Calu3 (cell line): ENCODE measurements at places on chromosomes 4 and X. TPM values are rescaled to one million over a fixed set of nuclear protein-coding genes. Genes with fewer than 3 reads are reported as not detected.

DNA sequence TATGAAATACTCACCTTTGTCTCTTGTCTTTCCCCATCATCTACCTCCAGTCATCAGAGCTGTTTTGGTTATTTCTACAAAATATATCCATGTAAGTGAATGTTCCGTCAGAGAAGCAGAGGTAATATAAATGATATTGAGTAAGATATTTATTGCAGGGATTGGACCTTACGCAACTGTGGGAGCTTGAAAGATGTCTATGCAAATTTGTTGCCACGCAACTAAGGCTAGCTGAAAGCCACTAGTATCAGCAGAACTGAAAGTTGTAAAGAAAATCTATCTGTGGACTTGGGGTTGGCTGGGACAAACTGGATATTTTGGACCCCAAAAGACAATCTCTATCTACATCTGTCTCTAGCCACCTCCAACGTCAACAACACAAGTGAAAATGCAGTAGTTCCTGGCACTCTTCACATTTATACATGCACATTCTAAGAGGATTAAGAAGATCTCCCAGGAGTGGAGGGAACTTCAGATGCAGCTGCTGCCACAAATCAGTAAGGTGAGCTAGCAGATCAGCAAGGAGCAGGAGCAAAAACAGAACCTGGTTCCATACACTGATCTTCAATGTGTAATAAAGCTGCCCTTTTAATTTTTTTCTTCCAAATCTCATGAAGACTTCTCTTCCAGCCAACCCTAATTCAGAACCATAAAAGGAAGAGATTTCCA, 8.5 kb upstream of the CCSER1 start:
- no peak overlapping the region for H3K4me3 ChIP-seq
- H3K36me3 ChIP-seq, result no peaks in the 10 kb centered on the region

DNA sequence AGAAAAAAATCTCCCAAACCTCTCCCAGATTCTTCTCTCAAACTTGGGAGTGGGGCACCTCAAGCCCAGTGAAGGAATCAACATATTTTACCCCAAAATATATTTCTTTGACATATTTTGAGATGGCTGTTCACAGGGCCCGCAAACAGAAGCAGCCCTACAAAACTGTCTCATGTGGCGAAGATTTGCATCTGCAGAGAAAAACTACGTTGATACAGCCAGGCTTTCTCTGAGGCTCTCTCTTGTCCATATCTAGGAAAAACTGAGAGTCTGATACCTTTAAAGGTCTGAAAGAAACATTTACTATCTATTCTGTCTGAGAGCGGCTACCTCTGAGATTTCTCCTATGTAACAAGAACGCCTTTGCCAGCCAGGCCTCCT, 23.3 kb upstream of the TMSB4X start:
- no peak for DNase-seq
- H3K36me3 ChIP-seq, result peaks cover 47% of the 10 kb centered on the region
- H3K27me3 ChIP-seq, result no peaks in the 10 kb centered on the region

GRCh38 chr4:109676886-109677285, 26.4 kb downstream of the CASP6 start:
- no peaks in the 10 kb centered on the region for H3K27me3 ChIP-seq
- H3K36me3 ChIP-seq, result no peaks in the 10 kb centered on the region
- no peak for DNase-seq

DNA sequence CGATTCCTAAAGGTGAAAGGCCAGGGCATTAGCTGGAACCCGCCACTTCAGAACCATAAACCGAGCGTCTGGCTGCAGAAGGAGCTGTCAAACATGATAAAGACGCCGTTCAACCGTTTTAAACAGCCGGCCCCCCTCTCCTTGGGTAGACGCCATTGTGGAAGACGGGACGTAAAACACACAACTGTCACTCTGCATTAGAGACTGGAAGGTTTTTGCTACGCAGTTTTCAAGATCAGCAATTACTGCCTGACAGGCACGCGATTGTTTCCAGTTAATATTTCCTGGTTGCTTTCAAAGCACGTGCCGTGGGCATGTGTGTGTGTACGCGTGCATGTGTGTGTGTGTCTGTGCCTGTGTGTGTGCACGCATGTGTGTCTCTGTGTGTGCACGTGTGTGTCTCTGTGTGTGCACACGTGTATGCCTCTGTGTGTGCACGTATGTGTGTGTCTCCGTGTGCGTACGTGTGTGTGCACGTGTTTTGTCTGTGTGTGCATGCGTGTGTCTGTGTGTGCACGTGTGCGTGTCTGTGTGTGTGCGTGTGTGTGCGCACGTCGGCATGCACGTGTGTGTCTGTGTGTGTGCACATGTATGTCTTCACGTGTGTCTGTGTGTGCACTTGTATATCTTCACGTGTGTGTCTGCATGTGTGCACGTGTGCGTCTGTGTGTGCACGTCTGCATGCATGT, 48.8 kb downstream of the SHOX start:
- no peak for DNase-seq
- H3K27me3 ChIP-seq, result no peaks in the 10 kb centered on the region
- peaks cover 6% of the 10 kb centered on the region for H3K36me3 ChIP-seq
- H3K27ac ChIP-seq, result no peak overlapping the region
- no peaks in the 10 kb centered on the region for H3K4me1 ChIP-seq

GRCh38 chr4:145760961-145761929, 81.3 kb downstream of the C4orf51 start:
- DNase-seq, result no peak
- H3K27me3 ChIP-seq, result no peaks in the 10 kb centered on the region
- H3K36me3 ChIP-seq, result peaks cover 11% of the 10 kb centered on the region
- H3K27ac ChIP-seq, result no peak overlapping the region
- H3K4me1 ChIP-seq, result no peaks in the 10 kb centered on the region

GRCh38 chr4:110137829-110138228, 60.6 kb downstream of the ELOVL6 start:
- H3K36me3 ChIP-seq, result no peaks in the 10 kb centered on the region
- no peak overlapping the region for H3K27ac ChIP-seq
- peaks cover 31% of the 10 kb centered on the region for H3K4me1 ChIP-seq
- H3K4me3 ChIP-seq, result no peak overlapping the region
- H3K27me3 ChIP-seq, result no peaks in the 10 kb centered on the region
- no peak for DNase-seq

DNA sequence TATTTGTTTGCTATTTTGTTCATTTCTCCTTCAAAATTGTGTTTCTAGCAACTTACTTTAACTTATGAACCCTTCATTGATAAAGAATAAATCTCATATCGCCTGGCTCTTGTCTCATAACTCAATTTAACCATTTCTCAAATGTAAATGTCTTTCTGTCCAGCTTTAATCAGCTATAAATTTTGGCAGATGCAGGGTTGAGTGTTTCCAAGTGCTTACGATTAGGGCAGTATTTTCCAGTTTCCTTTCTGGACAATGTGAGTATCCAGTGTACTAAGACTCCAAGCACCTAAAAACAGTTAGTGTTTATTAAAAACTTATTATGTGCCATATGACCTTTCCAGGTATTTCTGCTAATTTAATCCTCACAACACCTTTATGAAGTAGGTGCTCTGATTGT, 218.6 kb upstream of the GK2 start:
- no peak for DNase-seq
- H3K4me1 ChIP-seq, result no peaks in the 10 kb centered on the region

GRCh38 chrX:17021851-17022604, 75.6 kb downstream of the REPS2 start:
- no peaks in the 10 kb centered on the region for H3K36me3 ChIP-seq
- H3K4me3 ChIP-seq, result no peak overlapping the region
- no peak overlapping the region for H3K27ac ChIP-seq
- no peak for DNase-seq

DNA sequence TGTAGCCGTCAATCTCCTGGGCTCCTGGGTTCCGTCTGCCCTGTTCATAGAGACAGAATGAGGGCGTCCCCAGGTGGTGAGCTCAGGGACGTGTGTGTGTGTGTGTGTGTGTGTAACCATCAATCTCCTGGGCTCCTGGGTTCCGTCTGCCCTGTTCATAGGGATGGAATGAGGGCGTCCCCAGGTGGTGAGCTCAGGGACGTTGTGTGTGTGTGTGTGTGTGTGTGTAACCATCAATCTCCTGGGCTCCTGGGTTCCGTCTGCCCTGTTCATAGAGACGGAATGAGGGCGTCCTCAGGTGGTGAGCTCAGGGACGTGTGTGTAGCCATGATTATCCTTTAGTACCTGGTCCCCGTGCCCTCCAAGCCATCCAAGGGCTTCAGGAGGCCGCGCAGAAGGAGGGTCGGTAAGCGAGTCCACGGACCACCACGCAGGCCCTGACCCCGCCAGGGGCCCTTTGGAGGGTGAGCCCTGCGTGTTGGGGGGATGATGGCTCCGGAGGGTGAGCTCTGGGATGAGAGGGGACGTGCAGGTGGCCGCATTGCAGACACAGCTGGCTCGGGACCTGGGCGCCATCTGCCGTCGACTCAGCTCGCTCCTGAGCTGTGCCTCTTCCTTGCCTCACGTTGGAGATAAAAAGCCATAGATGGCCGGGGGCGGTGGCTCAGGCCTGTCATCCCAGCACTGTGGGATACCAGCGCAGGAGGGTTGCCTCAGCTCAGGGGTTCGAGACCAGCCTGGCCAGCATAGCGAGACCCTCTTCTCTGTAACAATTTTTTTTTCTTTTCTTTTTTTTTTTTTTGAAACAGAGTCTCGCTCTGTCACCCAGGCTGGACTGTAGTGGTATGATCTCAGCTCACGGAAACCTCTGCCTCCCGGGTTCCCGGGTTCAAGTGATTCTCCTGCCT, 5.4 kb upstream of the GTPBP6 start:
- DNase-seq, result no peak
- H3K36me3 ChIP-seq, result peaks cover 31% of the 10 kb centered on the region
- H3K4me3 ChIP-seq, result peak overlapping the region; percentile 40
- H3K4me1 ChIP-seq, result peaks cover 8% of the 10 kb centered on the region

DNA sequence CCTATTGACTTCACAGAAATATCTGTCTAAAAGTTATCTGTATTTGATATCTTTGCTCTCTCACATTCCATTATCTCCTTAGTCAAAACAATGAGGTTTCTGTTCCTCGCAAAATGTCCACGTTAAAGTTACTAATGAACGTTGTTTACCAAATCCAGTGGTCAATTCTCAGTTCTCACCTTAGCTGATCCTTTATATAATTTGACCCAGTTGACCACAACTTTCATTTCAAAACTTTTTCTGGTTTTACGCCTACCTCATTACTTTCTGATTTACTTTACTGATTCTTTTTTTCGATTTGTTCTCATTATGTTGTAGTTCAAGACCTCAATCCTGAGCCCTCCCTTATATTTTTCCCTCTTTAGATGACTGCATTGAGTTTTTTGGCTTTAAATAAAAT, 186.6 kb downstream of the IL1RAPL1 start:
- DNase-seq, result no peak
- no peaks in the 10 kb centered on the region for H3K27me3 ChIP-seq
- H3K4me3 ChIP-seq, result no peak overlapping the region
- H3K36me3 ChIP-seq, result no peaks in the 10 kb centered on the region
- no peaks in the 10 kb centered on the region for H3K4me1 ChIP-seq

GRCh38 chr4:39642885-39643552, 4.4 kb upstream of the SMIM14 start:
- no peaks in the 10 kb centered on the region for H3K27me3 ChIP-seq
- no peak for DNase-seq
- H3K27ac ChIP-seq, result no peak overlapping the region
- peaks cover 17% of the 10 kb centered on the region for H3K36me3 ChIP-seq
- H3K4me1 ChIP-seq, result no peaks in the 10 kb centered on the region

GRCh38 chr4:188432328-188432727, 293.1 kb downstream of the TRIML1 start:
- H3K27ac ChIP-seq, result no peak overlapping the region
- H3K36me3 ChIP-seq, result no peaks in the 10 kb centered on the region
- H3K4me3 ChIP-seq, result no peak overlapping the region
- no peaks in the 10 kb centered on the region for H3K27me3 ChIP-seq
- peaks cover 22% of the 10 kb centered on the region for H3K4me1 ChIP-seq

GRCh38 chr4:18247189-18247588, 225.6 kb upstream of the LCORL start:
- H3K4me1 ChIP-seq, result no peaks in the 10 kb centered on the region
- DNase-seq, result no peak
- H3K36me3 ChIP-seq, result no peaks in the 10 kb centered on the region
- no peak overlapping the region for H3K4me3 ChIP-seq

GRCh38 chrX:28888416-28888815, 301.2 kb downstream of the IL1RAPL1 start:
- H3K27ac ChIP-seq, result no peak overlapping the region
- no peak overlapping the region for H3K4me3 ChIP-seq
- H3K36me3 ChIP-seq, result no peaks in the 10 kb centered on the region
- no peaks in the 10 kb centered on the region for H3K4me1 ChIP-seq

DNA sequence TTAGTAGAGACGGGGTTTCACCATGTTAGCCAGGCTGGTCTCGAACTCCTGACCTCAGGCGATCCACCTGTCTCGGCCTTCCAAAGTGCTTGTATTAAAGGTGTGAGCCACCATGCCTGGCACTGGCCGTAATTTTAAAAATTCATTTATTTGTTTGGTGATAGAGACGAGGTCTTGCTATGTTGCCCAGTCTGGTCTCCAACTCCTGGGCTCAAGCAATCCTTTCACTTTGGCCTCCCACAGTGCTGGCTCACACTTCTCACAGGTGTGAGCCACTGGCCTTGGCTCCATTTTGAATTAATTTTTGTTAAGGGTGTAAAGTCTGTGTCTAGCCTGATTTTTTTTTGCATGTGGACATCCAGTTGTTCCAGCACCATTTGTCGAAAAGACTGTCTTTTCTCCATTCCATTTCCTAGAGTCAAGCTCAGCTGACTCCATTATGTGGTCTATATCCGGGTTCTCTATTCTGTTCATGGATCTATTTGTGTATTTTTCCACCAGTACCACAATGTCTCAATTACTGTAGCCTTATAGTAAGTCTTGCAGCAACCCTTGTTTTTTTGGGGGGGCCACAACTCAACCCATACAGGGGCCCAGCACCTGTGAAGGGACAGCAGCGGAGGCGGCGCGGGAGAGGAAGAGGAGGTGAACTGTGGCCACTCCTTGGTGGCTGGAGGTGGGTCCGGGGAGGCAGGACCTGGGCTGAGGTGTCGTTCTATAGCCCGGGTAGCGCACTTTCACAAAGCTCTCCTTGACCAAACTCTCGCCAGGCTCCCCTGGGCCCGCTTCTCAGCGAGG, 1.5 kb upstream of the NSD2 start:
- no peak for DNase-seq
- H3K4me3 ChIP-seq, result peak overlapping the region; percentile 93
- H3K27me3 ChIP-seq, result no peaks in the 10 kb centered on the region
- H3K4me1 ChIP-seq, result peaks cover 18% of the 10 kb centered on the region
- peaks cover 16% of the 10 kb centered on the region for H3K36me3 ChIP-seq
- H3K27ac ChIP-seq, result peak overlapping the region; percentile 89

- H3K4me1 ChIP-seq, result no peaks in the 10 kb centered on the region
- no peak for DNase-seq
- H3K4me3 ChIP-seq, result no peak overlapping the region
- H3K27ac ChIP-seq, result no peak overlapping the region
Measured at GRCh38 chr4:120319046-120319767, 252.6 kb upstream of the MAD2L1 start.

GRCh38 chr4:78372355-78372988, 179.1 kb upstream of the ANXA3 start:
- H3K27ac ChIP-seq, result no peak overlapping the region
- H3K4me1 ChIP-seq, result peaks cover 30% of the 10 kb centered on the region
- no peak overlapping the region for H3K4me3 ChIP-seq
- DNase-seq, result no peak
- H3K36me3 ChIP-seq, result peaks cover 10% of the 10 kb centered on the region

Gene LRAT
- total RNA-seq, result 5.7 and 7.0 TPM in 2 replicates

Gene PTTG2
- not detected in 2 replicates for total RNA-seq

Gene MAGEE2
- not detected in 2 replicates for total RNA-seq

Gene WAS
- 1.1 TPM in 1 of 2 replicates, not detected in the other for total RNA-seq

Gene RTL5
- total RNA-seq, result 0.07 and 0.22 TPM in 2 replicates

Gene TXLNG
- total RNA-seq, result 22.0 and 22.2 TPM in 2 replicates

Gene ABLIM2
- total RNA-seq, result 1.0 and 1.2 TPM in 2 replicates

Gene SMIM10
- 1.8 and 2.4 TPM in 2 replicates for total RNA-seq

Gene PAK3
- total RNA-seq, result 0.50 and 0.88 TPM in 2 replicates

Gene ATP2B3
- not detected in 2 replicates for total RNA-seq

Gene GATA1
- not detected in 2 replicates for total RNA-seq
